ENCODE measurements at places on chromosomes 16 and 17. TPM values are rescaled to one million over a fixed set of nuclear protein-coding genes. Genes with fewer than 3 reads are reported as not detected.
A peak's percentile ranks its signal among the peaks of the same experiment; 100 is the strongest.

DNA sequence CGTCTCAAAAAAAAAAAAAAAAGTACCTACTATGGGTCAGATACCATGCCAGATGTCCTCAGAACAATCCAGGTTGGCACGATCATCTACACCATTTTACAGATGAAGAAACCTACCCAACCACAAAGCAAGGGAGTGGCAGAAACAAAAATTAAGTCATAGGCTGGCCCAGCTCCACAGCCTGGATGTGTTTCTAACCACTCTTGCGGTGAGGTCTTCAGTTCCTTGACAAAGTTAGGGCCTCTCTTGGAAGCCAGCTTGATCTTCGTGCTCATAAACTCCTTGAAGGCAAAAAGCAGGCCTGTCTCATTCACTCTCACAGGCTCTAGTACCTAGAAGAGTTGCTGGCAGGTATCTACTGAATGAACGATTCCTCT, 6.2 kb downstream of the GGA2 start:
- no peak overlapping the region for H3K4me3 ChIP-seq
- H3K27me3 ChIP-seq = no peaks in the 10 kb centered on the region
- no peak for DNase-seq
- peaks cover 38% of the 10 kb centered on the region for H3K4me1 ChIP-seq

The PSMD7 gene
- total RNA-seq = 97.2 TPM

DNA sequence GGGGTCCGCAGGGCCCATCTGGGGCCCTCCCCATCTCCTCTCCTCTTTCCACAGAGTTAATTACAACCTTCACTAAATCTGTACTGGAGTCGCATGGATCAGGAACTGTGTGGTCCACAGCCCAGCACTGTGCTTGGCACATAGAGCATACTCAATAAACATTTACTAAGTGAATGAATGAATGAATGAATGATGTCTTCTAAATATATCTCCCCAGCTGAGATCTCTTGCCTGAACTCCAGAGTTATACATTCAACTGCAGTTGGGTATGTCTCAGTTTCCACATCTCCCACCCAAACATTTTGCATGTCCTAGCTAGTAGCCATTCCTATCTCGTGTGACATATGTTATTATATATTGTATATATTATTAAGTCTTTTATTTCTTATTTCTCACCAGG, 28.7 kb upstream of the IL21R start:
- H3K27me3 ChIP-seq = no peaks in the 10 kb centered on the region
- peaks cover 19% of the 10 kb centered on the region for H3K4me1 ChIP-seq
- no peak overlapping the region for H3K4me3 ChIP-seq
- no peaks in the 10 kb centered on the region for H3K36me3 ChIP-seq
- no peak for DNase-seq

The CCL8 gene
- not detected for total RNA-seq

The USP7 gene
- total RNA-seq = 259 TPM

The PRCD gene
- 1.1 TPM for total RNA-seq

GRCh38 chr17:16434662-16435061, 19.3 kb downstream of the TRPV2 start:
- peaks cover 26% of the 10 kb centered on the region for H3K4me1 ChIP-seq
- H3K27ac ChIP-seq = peak overlapping the region; percentile 97
- DNase-seq = no peak
- H3K27me3 ChIP-seq = no peaks in the 10 kb centered on the region
- H3K4me3 ChIP-seq = no peak overlapping the region

The CRK gene
- total RNA-seq = 17.4 TPM

GRCh38 chr17:78958641-78959127, 21.0 kb downstream of the LGALS3BP start:
- DNase-seq = no peak
- peaks cover 24% of the 10 kb centered on the region for H3K27me3 ChIP-seq
- H3K4me1 ChIP-seq = peaks cover 5% of the 10 kb centered on the region
- no peak overlapping the region for H3K4me3 ChIP-seq
- H3K36me3 ChIP-seq = no peaks in the 10 kb centered on the region
- H3K27ac ChIP-seq = no peak overlapping the region

GRCh38 chr17:45284176-45285140, 22.6 kb upstream of the SPATA32 start:
- H3K4me3 ChIP-seq = no peak overlapping the region
- H3K27ac ChIP-seq = peak overlapping the region; percentile 85
- peaks cover 4% of the 10 kb centered on the region for H3K36me3 ChIP-seq
- no peaks in the 10 kb centered on the region for H3K27me3 ChIP-seq
- DNase-seq = no peak

- H3K36me3 ChIP-seq = no peaks in the 10 kb centered on the region
- no peak overlapping the region for H3K4me3 ChIP-seq
- no peaks in the 10 kb centered on the region for H3K4me1 ChIP-seq
Observed at GRCh38 chr16:9837481-9837880, 344.7 kb downstream of the GRIN2A start.

The NHLRC4 gene
- total RNA-seq = 0.86 TPM

Data from T-helper 17 cell (primary cell).